ENCODE measurements at places on chromosomes 2 and 18. TPM values are rescaled to one million over a fixed set of nuclear protein-coding genes. Genes with fewer than 3 reads are reported as not detected.

DNA sequence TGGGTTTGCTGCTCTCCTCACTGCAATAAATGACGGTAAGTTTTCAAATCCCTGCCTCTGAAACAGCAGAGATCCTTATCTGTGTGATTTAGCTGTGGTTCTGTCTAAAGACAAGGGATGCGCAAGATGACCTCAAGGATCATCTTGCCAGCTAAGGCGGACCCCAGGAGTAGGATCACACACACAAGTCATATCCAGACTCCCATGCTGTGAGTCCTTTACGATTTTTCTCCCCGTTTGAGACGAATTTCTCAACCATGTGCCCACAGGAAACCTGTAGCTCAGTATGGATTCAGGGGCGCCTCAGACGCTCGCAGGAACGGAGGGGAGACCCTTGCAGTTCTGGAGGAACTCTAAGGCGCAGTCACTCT, 11.1 kb upstream of the DCTN1 start:
- peak overlapping the region; percentile 79 for H3K4me3 ChIP-seq
- H3K27me3 ChIP-seq: peaks cover 3% of the 10 kb centered on the region
- no peaks in the 10 kb centered on the region for H3K36me3 ChIP-seq
- DNase-seq: no peak
- H3K4me1 ChIP-seq: peaks cover 12% of the 10 kb centered on the region
- peak overlapping the region; percentile 5 for H3K27ac ChIP-seq

- H3K27me3 ChIP-seq: no peaks in the 10 kb centered on the region
- H3K4me1 ChIP-seq: peaks cover 6% of the 10 kb centered on the region
- no peak overlapping the region for H3K4me3 ChIP-seq
Measured at GRCh38 chr2:110950281-110950680, 170.4 kb upstream of the BCL2L11 start.

The SNRNP27 gene
- 47.7 TPM for polyA plus RNA-seq

The SLC16A14 gene
- polyA plus RNA-seq: 1.9 TPM

DNA sequence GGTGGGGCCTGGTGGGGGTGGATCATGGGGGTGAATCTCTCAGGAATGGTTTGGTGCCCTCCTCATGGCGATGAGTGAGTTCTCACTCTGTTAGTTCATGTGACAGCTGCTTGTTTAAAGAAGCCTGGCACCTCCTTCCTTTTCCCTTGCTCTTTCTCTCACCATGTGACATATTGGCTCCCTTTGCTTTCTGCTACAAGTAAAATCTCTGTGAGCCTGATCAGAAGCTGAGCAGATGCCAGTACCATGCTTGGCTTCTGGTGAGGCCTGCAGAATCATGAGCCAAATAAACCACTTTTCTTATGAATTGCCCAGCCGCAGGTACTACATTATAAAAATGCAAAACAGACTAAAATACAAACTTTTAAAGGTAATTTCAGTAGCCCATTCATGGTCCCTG, 73.4 kb upstream of the TEX51 start:
- no peaks in the 10 kb centered on the region for H3K27me3 ChIP-seq
- no peak overlapping the region for H3K4me3 ChIP-seq
- DNase-seq: no peak

The ZNF512 gene
- 36.7 TPM for polyA plus RNA-seq

GRCh38 chr2:191499874-191500565, 177.9 kb upstream of the NABP1 start:
- no peak overlapping the region for H3K4me3 ChIP-seq

DNA sequence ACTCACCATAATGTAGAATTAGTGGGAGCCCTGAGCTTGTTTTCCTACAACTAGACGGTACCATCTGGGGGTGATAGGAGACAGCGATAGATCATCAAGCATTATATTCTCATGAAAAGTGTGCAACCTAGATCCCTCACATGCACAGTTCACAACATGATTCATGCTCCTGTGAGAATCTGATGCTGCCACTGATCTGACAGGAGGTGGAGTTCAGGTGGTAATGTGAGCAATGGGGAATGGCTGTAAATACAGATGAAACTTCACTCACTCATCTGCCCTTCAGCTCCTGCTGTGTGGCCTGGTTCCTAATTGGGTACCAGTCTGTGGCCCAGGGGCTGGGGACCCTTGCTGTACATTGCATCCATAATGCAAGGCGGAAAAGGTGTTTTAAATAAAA, 60.7 kb downstream of the USP34 start:
- H3K27me3 ChIP-seq: no peaks in the 10 kb centered on the region
- no peak for DNase-seq
- no peak overlapping the region for H3K4me3 ChIP-seq
- H3K27ac ChIP-seq: no peak overlapping the region
- peaks cover 4% of the 10 kb centered on the region for H3K36me3 ChIP-seq

The RUFY4 gene
- 0.69 TPM for polyA plus RNA-seq

Data from large intestine (tissue), 12 donors.